ENCODE measurements at places on chromosomes 7 and 10.

DNA sequence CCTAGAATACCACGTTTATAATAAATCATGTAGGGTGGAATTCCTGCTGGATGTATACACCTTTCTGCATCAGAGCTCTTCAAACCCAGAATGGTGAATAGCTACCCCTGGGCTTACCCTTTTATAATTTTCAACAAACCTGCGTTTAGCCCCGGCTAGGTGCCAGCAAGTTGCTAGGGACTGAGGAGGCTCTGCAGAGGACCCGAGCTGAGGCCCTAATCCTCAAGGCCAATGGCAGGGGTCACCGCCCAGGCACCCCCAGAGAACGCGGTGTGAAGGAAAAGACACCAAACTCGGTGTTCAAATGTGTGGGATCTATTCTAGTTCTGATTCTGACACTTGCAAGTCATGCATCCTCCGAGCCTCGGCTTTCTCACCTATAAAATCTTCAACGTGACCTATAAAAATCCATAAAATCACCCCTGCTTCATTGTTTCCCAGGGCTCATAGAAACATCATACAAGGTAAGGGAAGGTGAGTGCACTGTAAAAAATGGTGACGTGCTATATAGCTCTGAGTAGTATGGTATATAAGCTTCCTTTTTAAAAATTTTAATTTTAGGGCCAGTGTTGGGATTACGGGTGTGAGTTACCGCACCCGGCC lies 2.5 kb upstream of the ANXA11 start:
- DNase-seq, result no peak

DNA sequence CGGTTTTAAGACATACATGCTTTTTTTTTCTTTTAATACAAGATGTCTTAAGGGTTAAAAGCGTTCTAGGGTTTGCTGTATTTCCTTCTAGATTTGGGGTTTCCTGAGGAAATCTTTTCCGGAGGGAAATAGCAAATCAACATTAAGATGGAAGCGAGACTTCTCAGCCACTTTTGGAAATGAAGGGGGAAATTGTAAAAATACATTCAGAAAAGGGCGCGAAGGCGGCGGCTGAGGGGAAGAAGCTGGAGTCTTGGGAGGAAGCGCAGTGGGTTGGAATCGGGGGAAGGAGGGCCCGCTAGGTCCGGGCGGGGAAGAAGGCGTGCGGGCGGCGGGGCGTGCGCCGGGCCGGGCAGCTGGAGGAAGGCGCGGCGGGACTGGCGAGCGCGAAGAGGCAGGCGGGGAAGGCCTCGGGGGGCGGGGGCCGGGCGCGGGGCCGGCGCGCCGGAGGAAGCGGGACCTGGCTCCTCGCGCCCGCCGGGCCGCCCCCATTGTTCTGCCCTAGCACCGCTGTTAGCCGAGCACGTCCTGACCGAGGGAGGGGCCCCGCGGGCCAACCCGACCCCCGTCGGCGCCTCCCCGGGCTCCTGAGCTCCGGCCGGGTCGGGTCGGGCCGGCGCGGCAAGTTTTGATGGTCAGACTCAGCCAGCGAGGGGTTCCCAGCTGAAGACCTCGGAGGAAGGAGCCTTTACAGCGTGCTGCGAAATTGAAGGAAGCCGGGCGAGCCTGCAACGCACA lies 1.5 kb upstream of the SKIDA1 start:
- DNase-seq, result no peak

- no peak for DNase-seq
These were observed 22.7 kb upstream of the ZWINT start for GRCh38 chr10:56383806-56384205.

DNA sequence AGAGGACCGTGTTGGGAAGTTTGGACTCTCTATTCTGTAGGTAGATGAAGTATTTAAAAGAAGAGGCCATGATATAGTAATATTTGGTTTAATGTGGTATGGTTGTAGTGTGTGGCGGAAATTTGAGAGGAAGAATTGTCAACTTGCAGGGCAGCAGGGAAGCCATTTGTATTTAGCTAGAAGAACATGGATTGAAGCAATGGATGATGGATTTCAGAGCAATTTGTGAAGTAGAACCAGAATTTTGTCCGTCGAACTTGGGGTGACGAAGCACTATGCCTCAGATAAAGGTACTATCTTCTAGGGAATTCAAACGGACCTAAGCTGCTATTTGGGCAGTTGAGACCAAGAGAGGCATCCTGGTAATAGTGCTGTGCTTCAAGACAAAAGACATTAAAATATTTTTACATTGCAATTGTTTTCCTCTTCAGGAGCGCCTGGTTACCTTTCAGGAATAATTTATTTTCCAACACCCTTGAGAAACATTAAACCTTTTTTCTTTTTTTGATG lies 615 bp upstream of the WBP1L start:
- no peak for DNase-seq

DNA sequence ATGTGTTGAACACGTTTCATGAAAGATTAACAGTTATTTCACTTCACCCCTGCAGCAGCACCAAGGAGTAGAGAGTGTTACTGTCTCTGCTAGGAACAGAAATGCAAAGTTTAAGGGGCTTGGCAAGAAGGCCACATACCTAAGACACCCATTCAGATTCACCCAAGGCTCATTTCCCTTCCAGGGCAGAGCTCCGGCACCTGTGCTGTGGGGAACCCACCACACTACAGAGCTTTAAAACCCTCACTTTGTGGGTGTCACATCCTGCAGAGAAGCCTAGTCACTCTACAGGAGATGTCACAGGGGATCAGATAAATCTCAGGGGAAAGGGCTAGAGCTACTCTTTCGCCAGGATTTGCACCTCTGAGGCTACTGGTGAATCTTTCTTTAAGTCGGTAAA lies 176.1 kb upstream of the KLF6 start:
- no peak for DNase-seq

- no peak for DNase-seq
These were observed 554.2 kb downstream of the TCERG1L start for GRCh38 chr10:130757271-130757670.

GRCh38 chr10:73819081-73819480 lies 7.7 kb upstream of the NDST2 start:
- no peak for DNase-seq

GRCh38 chr10:60573336-60573735 lies 183.7 kb upstream of the ANK3 start:
- DNase-seq, result no peak

DNA sequence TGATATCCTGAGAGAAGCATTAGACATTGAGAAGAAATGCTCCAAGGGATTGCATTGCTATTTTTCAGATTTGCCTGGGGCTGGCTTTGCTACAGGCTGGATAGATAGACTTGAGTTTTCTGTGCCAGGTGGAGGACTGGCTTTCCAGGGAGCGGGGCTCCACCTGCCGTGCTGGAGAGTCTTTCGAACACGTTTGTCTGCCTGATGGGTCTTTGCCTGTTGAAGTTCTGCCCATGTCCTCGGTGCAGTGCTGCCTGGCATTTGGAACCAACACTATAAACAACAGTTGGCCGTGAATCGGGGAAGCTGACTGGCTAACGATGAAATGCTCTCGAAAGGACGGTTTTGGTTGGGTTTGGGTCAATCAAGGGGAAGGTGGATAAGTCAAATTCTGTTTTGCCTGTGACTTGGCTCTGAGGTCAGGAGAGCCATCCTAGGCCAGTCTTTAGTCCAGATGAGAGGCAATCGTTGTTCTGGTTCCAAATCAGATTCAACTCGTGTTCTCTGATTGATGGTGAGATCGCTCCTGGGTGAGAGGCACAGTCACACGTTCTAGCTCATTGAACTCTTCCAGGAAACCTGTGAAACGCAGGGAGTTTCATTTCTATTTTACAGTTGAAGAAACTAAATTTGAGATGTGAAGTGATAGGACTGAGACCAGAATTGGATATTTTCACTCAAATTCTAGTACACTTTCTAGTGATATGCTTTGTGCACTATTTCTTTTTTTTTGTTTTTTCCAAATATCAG lies 599.0 kb downstream of the TYW1 start:
- DNase-seq, result no peak

DNA sequence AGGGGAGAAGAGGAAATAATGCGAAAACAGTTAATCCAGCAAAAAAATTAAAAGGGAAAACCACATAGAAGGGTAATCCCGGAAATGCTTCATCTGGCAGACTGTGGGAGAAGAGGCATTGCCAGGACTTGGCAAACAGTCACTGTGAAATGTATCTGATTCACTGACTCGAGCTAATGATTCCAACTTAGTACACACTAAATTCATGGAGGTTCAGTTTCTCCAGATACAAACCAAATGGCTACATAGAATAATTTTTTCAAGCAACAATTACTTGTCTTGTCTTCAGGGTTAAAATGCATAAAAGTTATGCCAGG lies 36.4 kb downstream of the GDI2 start:
- no peak for DNase-seq

GRCh38 chr7:47352394-47352968 lies 229.4 kb downstream of the TNS3 start:
- no peak for DNase-seq

DNA sequence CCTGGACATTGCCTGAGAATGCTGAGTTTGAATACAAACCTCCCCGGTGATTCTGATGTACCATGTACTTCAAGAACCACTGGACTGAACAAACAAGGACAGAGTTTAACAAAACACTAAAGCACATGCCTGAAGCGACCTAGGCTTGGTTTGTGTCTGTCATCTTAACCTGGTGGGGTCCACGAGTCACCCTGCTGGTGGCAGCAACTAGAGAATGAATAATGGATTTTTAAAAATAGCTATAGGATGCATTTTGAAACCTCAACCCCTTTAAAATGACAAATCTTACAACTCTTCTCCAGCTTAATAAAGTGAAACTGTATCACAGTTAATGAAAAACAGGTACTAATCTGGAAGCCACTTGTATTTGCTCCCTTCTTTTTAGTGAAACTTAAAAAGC lies 25.2 kb downstream of the CDHR3 start:
- no peak for DNase-seq

GRCh38 chr10:72253578-72253977 lies 20.1 kb upstream of the DDIT4 start:
- DNase-seq, result no peak

DNA sequence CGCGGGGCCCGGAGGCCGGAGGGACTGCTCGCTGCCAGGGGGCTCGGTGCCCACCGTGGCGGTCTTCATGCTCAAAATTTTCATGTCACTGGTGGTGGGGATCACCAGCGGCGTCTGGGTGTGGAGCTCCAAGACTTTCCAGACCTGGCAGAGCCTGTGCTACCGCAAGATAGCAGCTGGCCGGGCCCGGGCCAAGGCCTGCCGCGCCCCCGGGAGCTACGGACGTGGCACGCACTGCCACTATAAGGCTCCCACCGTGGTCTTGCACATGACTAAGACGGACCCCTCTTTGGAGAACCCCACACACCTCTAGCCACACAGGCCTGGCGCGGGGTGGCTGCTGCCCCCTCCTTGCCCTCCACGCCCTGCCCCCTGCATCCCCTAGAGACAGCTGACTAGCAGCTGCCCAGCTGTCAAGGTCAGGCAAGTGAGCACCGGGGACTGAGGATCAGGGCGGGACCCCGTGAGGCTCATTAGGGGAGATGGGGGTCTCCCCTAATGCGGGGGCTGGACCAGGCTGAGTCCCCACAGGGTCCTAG lies 2.0 kb downstream of the FZD9 start:
- DNase-seq, result no peak

- DNase-seq, result no peak
These were observed 78.8 kb downstream of the MTPAP start for GRCh38 chr10:30270247-30270646.

GRCh38 chr10:16732376-16732775 lies 84.8 kb downstream of the RSU1 start:
- DNase-seq, result no peak

- DNase-seq, result no peak
These were observed 202.9 kb downstream of the RPS24 start for GRCh38 chr10:78236416-78237015.

DNA sequence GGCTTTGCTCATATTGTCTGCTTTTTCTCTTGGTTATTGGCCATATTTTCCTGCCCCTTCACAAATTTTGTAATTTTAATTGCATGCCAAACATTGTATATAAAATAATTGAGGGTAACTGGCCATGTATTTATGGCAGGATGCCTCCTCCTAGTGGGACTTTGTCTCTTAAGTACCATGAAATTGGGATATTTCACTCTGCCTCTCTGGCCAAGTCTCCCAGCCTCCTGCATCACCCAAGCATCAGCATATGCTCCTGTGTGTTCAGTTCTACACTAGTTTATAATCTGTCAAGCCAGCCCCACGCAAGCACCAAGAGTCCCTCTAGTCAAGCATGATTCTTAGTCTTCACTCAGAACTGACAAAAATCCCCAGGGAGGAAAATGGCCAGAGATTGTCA lies 44.2 kb upstream of the FHIP2A start:
- DNase-seq, result no peak

DNA sequence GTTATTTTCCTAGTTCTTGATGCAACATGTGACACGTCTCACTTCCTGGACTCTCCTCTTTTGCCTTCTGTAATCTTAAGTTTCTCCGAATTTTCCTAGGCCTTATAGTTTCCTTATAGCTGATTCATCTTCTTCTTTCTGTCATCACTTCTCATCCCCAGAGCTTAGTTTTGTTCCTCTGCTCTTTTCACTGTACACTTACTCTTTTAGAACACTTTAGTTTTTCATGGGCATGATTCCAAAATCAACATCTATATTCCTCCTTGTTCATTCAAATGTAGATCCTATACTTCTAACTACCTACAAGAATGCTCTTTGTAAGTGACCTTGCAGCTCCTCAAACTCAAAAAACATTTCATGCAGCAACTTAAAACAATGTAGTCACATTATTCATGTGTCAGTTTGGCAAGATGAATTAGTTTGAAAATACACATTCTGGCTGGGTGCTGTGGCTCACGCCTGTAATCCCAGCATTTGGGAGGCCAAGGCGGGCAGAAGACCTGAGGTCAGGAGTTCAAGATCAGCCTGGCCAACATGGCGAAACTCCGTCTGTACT lies 13.1 kb upstream of the SLC26A3 start:
- no peak for DNase-seq

DNA sequence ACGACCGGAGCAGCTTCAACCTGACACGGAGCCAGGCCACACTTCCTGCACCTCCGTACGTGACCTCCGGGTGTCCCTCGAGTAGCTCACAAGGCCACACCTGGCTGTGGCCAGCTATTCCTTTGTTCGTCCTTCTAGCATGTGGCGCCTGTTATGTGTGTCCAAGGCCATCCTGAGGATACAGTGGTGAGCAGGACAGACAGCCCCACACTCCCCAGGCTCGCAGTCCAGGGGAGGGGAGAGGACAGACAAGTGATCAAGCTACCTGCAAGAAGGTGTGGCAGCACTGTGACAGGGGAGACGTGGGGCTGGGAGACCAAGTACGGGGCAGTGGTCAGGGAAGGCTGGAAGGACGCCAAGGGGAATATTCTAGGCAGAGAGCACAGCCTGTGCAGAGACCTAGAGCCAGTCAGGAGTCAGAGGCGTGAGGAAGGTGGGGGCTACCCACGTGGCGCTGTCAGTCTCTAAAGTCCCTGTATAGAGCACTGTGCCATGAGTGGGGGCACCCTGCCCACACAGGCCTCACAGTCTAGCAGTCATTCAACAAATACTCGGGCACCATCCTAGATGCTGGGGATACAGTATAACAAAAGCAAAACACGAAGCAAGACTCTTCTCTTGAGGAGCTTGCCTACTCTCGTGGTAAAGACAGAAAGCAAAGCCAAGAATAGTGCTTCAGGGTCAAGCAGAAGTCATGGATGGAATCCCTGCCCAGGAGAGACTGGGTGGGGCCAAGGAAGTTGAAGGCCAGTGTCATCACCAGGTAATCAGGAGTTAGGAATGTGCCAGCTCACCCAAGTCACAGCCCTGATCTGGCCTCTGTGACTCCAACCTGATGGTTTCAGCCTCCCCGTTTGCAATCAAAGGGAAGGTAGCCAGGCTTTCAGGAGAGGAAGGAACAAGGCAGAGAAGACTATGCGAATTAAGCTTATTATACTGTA lies 58.6 kb downstream of the PROSER2 start:
- DNase-seq, result no peak

Measured in activated CD4-positive, CD25-positive, alpha-beta regulatory T cell treated with anti-CD3 and anti-CD28 coated beads, Interleukin-2, amount 50 U/mL, for 16 hours (primary cell).